Breast epithelium (tissue), 4 donors: ENCODE measurements at places on chromosomes 1 and 21. TPM values are rescaled to one million over a fixed set of nuclear protein-coding genes. Genes with fewer than 3 reads are reported as not detected.

The TRIM45 gene
- total RNA-seq = 1.1 TPM

The RXRG gene
- not detected for total RNA-seq

The IGSF8 gene
- total RNA-seq = 21.0 TPM

- H3K4me1 ChIP-seq = no peaks in the 10 kb centered on the region
- H3K36me3 ChIP-seq = no peaks in the 10 kb centered on the region
- no peak overlapping the region for H3K27ac ChIP-seq
- no peak overlapping the region for H3K4me3 ChIP-seq
These were observed 117.0 kb upstream of the VAV3 start for GRCh38 chr1:108082001-108082400.

GRCh38 chr21:37410639-37411038 is 44.1 kb downstream of the DYRK1A start:
- H3K27me3 ChIP-seq = no peaks in the 10 kb centered on the region
- no peak overlapping the region for H3K27ac ChIP-seq
- no peak overlapping the region for H3K4me3 ChIP-seq

DNA sequence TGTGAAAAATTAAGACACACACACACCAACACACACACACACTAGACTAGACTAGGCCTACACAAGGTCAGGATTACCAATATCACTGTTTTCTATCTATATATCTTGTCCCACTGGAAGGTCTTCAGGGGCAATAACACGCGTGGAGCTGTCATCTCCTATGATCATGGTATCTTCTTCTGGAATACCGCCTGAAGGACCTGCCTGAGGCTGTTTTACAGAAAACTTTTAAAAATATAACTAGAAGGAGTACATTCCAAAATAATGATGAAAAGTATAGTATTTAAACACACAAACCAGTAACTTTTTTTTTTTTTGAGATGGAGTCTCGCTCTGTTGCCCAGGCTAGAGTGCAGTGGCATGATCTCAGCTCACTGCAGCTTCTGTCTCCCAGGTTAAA is 20.3 kb upstream of the ZBTB8A start:
- no peaks in the 10 kb centered on the region for H3K36me3 ChIP-seq
- H3K27me3 ChIP-seq = no peaks in the 10 kb centered on the region
- no peaks in the 10 kb centered on the region for H3K4me1 ChIP-seq
- no peak for DNase-seq

- no peak overlapping the region for H3K27ac ChIP-seq
- no peak for DNase-seq
- no peak overlapping the region for H3K4me3 ChIP-seq
- peaks cover 55% of the 10 kb centered on the region for H3K27me3 ChIP-seq
- no peaks in the 10 kb centered on the region for H3K4me1 ChIP-seq
These were observed 11.4 kb upstream of the TSPEAR start for GRCh38 chr21:44722731-44723130.

The MATN1 gene
- not detected for total RNA-seq

The MYOC gene
- total RNA-seq = 4.9 TPM

- H3K36me3 ChIP-seq = no peaks in the 10 kb centered on the region
- H3K4me3 ChIP-seq = no peak overlapping the region
- H3K4me1 ChIP-seq = no peaks in the 10 kb centered on the region
- no peak for DNase-seq
These were observed 9.7 kb downstream of the TLCD4 start for GRCh38 chr1:95126846-95127245.

GRCh38 chr1:84758968-84759491 is 68.8 kb upstream of the SSX2IP start:
- no peak overlapping the region for H3K27ac ChIP-seq
- DNase-seq = peak; percentile 45
- no peaks in the 10 kb centered on the region for H3K36me3 ChIP-seq
- no peak overlapping the region for H3K4me3 ChIP-seq
- H3K27me3 ChIP-seq = no peaks in the 10 kb centered on the region

GRCh38 chr21:32494934-32495709 is 82.6 kb downstream of the EVA1C start:
- H3K36me3 ChIP-seq = no peaks in the 10 kb centered on the region
- H3K4me3 ChIP-seq = no peak overlapping the region
- DNase-seq = no peak
- no peaks in the 10 kb centered on the region for H3K27me3 ChIP-seq
- no peak overlapping the region for H3K27ac ChIP-seq

The LAMC2 gene
- 16.4 TPM for total RNA-seq

GRCh38 chr1:109650609-109651008 is 5.3 kb upstream of the GSTM4 start:
- H3K4me1 ChIP-seq = no peaks in the 10 kb centered on the region
- H3K27me3 ChIP-seq = no peaks in the 10 kb centered on the region
- H3K4me3 ChIP-seq = no peak overlapping the region
- no peak for DNase-seq
- H3K27ac ChIP-seq = no peak overlapping the region

DNA sequence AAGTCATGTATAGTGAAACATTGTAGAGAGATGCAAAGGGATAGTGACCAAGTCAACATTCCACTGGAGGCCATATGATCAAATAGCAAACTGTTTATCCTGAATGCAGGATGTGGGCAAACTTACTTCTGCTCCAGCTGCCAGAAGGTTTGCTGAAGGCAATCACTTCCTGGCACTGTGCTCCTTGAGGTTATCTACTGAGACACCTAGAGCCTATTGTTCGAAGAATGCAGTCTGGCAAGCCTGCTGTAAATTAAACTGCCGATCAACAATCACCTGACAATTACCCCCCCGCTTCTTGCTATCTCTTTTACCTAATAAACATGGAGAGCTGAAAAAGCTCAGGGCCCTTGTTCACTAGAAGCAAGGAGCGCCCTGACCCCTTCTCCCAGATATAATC is 139.4 kb upstream of the B3GALT2 start:
- DNase-seq = no peak
- H3K4me1 ChIP-seq = no peaks in the 10 kb centered on the region
- no peak overlapping the region for H3K4me3 ChIP-seq
- no peaks in the 10 kb centered on the region for H3K27me3 ChIP-seq
- no peaks in the 10 kb centered on the region for H3K36me3 ChIP-seq

- H3K27me3 ChIP-seq = no peaks in the 10 kb centered on the region
- H3K4me1 ChIP-seq = no peaks in the 10 kb centered on the region
- no peak overlapping the region for H3K27ac ChIP-seq
- no peaks in the 10 kb centered on the region for H3K36me3 ChIP-seq
- no peak for DNase-seq
These were observed 41.8 kb downstream of the SELENOF start for GRCh38 chr1:86872086-86872485.

GRCh38 chr1:152227310-152227928 is 3.4 kb upstream of the HRNR start:
- no peak overlapping the region for H3K27ac ChIP-seq
- no peak for DNase-seq
- H3K4me3 ChIP-seq = no peak overlapping the region
- H3K27me3 ChIP-seq = no peaks in the 10 kb centered on the region
- no peaks in the 10 kb centered on the region for H3K36me3 ChIP-seq
